ENCODE measurements at places on chromosomes 12 and 14.
A peak's percentile ranks its signal among the peaks of the same experiment; 100 is the strongest.

DNA sequence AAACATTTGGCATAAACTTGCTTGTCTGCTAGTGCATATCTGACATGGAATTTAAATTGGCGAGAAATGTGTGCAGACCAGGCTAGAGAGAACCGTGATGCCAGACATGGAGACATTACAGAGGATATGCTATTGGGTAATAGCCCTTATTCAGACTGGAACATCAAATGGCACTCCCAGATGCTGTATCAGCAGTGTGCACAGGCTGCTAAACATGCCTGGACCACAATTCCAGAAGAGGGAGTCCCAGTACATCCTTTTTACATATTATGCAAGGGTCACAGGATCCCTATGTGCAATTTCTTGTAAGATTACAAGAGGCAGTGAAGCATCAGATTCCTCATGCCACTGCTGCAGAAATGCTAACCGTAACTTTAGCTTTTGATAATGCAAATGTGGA is 354.5 kb upstream of the FOXG1 start:
- DNase-seq = no peak

DNA sequence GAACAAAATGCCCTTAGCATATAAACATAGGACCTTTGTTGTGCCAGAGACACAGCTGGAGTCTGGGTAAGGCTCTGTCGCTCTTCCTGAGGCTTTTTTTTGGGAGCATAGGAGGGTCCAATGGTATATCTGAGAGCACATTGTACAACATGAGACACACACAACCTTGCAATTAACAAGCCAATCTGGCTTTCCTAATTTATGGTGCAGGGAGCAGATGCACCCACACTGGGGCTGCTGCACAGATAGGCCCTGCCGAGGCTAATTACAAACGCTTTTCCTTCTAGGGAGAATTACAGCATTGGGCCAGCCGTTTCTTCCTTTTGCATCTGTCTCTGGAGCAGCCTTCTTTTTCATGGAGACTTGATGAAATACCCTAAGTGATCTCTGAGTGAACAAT is 75.0 kb upstream of the OVCH1 start:
- DNase-seq = no peak

GRCh38 chr14:101823511-101824120 is 62.1 kb downstream of the PPP2R5C start:
- DNase-seq = peak; percentile 65

GRCh38 chr12:12384571-12385340 is 27.9 kb downstream of the BORCS5 start:
- DNase-seq = peak; percentile 44

DNA sequence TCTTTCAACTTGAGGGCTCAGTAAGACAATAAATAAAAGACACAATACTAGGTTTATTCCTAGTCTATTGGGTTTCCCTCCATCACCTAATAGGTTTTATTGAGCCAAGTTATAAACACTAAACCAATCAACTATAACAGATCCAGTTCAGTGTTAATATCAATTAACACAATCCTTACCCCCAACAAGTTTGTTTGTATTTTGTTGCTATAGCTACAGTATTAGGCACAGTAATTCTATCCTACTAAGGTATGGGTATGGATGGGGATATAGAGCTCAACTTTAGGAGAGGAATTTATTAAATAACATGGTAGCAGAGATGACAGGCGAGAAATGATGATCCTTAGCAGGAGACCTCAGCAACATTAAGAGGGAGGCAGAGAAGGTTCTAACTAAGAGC is 13.3 kb downstream of the PPP4R3A start:
- DNase-seq = no peak

All from activated naive CD8-positive, alpha-beta T cell treated with anti-CD3 and anti-CD28 coated beads, Interleukin-2, amount 50 U/mL, for 24 hours (primary cell).